H9 (cell line): ENCODE measurements at places on chromosomes 11 and 22. TPM values are rescaled to one million over a fixed set of nuclear protein-coding genes. Genes with fewer than 3 reads are reported as not detected.

GRCh38 chr11:36463781-36464180 is 46.3 kb downstream of the TRAF6 start:
- DNase-seq: no peak
- H3K27me3 ChIP-seq: no peaks in the 10 kb centered on the region
- H3K27ac ChIP-seq: no peak overlapping the region
- no peak overlapping the region for H3K4me3 ChIP-seq
- no peaks in the 10 kb centered on the region for H3K4me1 ChIP-seq
- no peaks in the 10 kb centered on the region for H3K36me3 ChIP-seq

DNA sequence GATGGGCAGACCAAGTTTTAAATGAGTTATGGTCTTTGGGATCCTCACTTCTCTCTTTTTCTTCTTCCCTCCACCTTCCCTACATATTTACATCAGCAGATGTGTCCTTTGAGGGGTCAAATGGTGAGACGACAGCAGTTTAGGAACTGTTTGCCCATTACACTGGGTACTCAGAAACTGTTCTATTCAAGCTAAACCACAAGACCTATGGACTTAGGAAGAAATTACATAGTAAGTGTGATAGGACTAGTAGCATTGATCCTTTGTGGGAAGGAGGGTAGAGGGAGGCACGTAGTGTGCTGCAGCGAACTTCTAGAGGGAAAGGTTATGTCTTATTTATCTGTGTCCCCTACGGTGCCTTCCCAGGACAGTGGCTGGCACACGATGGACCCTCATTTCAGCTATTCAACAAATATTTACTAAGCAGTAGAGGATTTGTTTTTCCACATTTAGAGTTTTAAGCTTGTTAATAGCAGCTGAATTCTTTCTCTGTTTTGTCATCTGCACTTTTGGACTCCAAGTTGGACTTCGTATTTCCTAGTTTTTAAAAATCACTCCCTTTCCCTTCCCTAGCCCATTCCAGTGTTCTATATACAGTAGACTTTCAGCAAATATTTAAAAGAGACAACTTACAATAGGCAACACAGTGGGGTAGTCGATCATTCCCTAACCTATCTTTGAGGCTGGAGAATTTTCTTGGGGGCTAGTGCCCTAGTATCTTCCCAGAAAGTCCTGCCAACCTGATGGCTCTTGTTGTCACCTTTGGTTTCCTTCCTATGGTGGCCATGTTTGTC is 13.9 kb downstream of the FZD4 start:
- H3K36me3 ChIP-seq: no peaks in the 10 kb centered on the region
- no peak overlapping the region for H3K27ac ChIP-seq
- no peak overlapping the region; the same call in 2 of the 3 replicates for H3K4me3 ChIP-seq
- no peaks in the 10 kb centered on the region; the same call in 1 of the 2 replicates for H3K4me1 ChIP-seq
- no peak for DNase-seq

GRCh38 chr22:25062386-25063085 is 110.0 kb downstream of the KIAA1671 start:
- H3K27ac ChIP-seq: no peak overlapping the region
- no peaks in the 10 kb centered on the region for H3K27me3 ChIP-seq
- no peaks in the 10 kb centered on the region; the same call in 1 of the 2 replicates for H3K4me1 ChIP-seq
- peaks cover 4% of the 10 kb centered on the region for H3K36me3 ChIP-seq

GRCh38 chr11:78201096-78201818 is 12.5 kb downstream of the USP35 start:
- H3K4me1 ChIP-seq: no peaks in the 10 kb centered on the region
- H3K27ac ChIP-seq: no peak overlapping the region
- H3K4me3 ChIP-seq: no peak overlapping the region
- no peak for DNase-seq
- peaks cover 10% of the 10 kb centered on the region for H3K36me3 ChIP-seq
- H3K27me3 ChIP-seq: no peaks in the 10 kb centered on the region

- no peaks in the 10 kb centered on the region for H3K4me1 ChIP-seq
- no peak for DNase-seq
- H3K27ac ChIP-seq: no peak overlapping the region
- H3K27me3 ChIP-seq: no peaks in the 10 kb centered on the region
Observed at GRCh38 chr11:86447763-86448480, 73.2 kb downstream of the CCDC81 start.

DNA sequence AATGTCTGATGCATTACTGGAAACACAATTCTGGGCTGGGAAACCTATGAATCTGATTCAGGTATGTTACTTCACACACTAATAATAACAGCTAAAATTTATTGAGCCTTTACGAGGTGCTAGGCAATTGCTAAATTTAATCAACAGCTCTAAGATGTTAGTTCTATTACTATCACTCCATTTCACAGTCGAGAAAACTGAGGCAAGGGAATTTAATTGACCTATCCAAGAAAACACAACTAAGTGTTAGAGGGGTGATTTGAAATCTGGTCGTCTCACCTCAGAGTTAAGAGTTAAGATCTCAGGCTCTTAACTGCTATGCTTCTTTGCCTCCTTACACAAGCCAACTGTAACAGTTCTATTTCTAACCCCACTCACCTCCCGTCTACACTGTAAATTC is 8.8 kb downstream of the MAML2 start:
- H3K27ac ChIP-seq: no peak overlapping the region
- H3K4me1 ChIP-seq: peaks cover 17% of the 10 kb centered on the region
- H3K4me3 ChIP-seq: no peak overlapping the region
- no peak for DNase-seq

DNA sequence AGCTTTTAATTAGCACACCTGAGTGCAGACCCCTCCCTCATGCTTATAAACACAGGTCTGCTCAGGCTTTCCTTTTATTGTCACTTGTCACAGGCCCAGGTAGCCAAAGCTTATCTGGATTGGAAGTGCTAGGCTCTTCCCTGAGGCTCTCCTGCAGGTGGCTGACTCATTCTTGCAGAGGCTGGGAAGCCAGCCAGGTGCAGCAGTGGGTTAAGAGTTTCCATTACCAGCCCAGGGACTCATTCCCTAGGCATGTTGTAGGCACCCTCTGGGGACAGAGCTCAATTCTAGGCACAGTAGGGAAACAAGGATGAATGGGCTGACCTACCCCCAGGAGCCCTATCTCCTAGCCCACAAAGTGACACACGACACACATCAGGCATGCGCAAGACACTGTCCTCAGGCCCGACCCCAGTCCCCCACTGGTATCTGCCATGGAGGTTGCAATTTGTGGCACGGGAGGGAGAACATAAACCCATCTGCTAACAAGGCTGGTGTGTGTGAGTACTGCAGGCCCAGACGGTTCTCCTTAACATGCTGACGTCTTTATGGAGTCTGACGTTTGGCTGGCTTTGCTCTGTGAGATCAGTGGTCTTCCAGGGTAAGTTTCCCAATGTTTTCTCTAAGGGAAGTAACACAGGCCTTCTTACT is 94.2 kb downstream of the ABTB2 start:
- no peak overlapping the region for H3K27ac ChIP-seq
- no peak overlapping the region for H3K4me3 ChIP-seq
- no peaks in the 10 kb centered on the region for H3K36me3 ChIP-seq

- H3K27ac ChIP-seq: no peak overlapping the region
- H3K4me3 ChIP-seq: no peak overlapping the region
- H3K27me3 ChIP-seq: no peaks in the 10 kb centered on the region
- H3K36me3 ChIP-seq: no peaks in the 10 kb centered on the region
- no peak for DNase-seq
- H3K4me1 ChIP-seq: peaks cover 10% of the 10 kb centered on the region; the same call in 1 of the 2 replicates
Observed at GRCh38 chr11:48036011-48036410, 55.7 kb downstream of the PTPRJ start.

The OR52H1 gene
- not detected in 2 replicates for total RNA-seq

The ENTHD1 gene
- not detected in 2 replicates for total RNA-seq

The RBM4 gene
- 264 and 272 TPM in 2 replicates for total RNA-seq

The OR5B21 gene
- total RNA-seq: not detected in 2 replicates
